T-helper 17 cell (primary cell): ENCODE measurements at places on chromosomes 5 and 9.

DNA sequence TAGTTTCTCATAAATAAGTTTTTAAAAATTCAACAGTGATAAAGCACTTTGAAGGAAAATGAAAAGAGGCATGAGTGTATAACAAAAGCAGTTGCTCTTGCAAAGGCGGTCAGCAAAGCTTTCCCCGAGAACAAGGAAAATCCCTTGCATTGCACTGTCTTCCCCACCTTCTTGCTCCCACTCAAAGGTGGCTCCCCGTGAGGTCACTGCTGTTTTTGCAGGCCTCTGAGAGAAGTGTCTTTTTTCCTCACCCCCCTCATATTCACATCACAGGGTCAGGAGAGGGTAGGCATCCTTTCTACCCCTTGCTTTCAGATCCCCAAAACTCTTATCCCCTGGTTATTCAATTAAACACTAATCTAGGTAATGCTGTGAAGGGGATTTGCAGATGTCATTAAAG is 15.2 kb upstream of the SLC36A1 start:
- DNase-seq: no peak

DNA sequence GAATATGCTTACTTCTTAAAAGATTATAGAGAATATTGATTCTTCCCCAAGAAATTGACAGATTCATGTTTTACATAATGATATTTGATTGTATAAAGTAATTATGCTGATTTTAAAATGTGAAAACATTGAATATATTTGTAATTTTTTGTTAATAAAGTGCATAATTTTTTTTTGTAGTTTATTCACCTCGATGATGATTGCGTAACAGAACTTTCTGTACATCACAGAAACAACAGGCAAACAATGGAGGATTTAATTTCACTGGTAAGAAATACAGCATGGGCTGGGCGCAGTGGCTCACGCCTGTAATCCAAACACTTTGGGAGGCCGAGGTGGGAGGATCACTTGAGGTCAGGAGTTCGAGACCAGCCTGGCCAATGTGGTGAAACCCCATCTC is 70.1 kb downstream of the MELK start:
- DNase-seq: no peak

GRCh38 chr9:126613651-126614050 is at the start of gene LMX1B:
Gene LMX1B, plus strand, starts transcription at chr9:126613928. Its CDS starts 522 bp downstream, at chr9:126614450.
- DNase-seq: no peak

DNA sequence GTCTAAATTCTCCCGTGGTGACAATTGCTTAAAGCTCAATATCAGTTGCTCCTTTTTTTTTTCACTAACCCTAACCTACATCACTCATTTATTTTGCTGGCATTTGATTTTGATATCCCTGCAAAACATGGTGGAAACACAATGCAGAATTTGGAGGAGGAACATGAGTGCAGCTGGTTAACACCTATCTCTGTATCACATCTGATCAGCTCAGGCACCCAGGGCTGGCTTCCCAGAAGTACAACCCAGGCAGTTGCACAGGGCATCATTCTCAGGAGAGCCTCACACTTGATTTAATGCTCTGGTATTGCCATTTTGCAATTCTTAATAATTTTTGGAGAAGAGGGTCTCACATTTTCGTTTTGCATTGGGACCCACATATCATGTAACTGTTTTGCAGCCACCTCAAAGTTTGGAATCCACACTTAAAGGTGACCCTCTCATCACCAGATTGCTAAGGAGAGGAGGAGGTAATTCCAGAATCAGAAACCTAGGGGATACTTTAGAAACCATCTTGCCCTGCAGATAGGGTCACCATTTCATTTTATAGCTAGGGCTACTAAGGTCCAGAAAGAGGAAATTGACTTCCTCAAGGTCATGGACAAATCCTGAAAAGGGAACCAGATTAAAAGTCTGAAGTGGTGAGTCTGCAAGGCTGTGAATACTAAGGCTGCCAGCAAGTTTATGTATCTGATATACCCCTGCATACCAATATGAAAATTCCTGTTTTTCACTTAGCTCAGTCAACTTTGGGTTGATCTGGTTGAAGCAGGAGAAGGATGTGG is 19.3 kb upstream of the ADAM19 start:
- no peak for DNase-seq

DNA sequence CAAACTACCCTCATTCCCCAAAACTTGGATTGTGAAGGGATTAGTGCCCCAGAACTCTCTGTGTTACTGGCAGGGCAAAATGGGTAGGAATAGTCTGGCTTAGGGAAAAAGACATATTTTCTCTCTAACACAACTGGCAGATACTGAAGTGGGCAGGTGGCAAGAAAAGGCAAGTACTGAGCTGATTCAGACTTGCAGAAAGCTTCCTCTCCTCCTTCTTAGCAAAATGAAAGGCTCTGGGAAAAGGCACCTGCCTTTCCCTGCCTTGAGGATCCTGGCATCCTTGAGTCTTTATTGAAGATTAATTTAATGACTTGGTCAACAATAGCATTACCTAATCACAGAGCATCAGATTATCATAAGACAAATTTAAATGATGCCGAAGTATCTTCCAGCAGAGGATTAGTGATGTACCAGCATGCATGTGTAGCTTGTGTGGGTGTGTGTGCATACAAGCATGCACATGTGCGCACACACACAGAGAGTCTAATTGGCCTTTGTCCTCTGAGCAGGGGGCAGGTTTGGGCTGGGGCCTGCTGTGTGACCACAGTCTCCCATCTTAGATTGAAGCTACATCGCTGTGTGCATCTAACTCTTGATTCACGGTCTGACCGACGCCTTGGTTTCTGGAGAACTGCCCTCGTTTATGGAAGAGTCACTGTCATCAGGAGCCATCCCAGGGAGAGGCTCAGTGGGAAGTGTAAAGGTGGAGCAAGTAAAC is 294.8 kb downstream of the AOPEP start:
- DNase-seq: no peak

DNA sequence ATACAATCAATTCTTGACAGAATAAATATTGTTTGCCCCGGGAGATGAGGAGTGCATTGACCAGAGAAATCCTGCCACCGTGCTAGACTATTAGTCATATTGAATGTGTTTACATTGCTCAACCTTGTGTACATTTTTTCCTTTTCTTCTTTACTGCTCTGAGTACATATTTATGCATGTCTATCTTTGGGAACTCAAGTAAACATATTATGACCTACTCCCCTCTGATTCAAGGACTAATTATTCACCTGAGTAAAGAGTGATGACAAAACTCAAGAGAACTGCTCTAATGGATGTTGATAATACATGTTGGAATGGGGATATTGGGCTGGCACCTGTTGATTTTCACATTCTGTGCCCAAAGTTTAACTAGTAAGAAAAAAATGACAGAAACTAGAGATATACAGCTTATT is 3.9 kb upstream of the SPINK1 start:
- DNase-seq: no peak
